ENCODE measurements at places on chromosomes 3 and 15. TPM values are rescaled to one million over a fixed set of nuclear protein-coding genes. Genes with fewer than 3 reads are reported as not detected.
A peak's percentile ranks its signal among the peaks of the same experiment; 100 is the strongest.

DNA sequence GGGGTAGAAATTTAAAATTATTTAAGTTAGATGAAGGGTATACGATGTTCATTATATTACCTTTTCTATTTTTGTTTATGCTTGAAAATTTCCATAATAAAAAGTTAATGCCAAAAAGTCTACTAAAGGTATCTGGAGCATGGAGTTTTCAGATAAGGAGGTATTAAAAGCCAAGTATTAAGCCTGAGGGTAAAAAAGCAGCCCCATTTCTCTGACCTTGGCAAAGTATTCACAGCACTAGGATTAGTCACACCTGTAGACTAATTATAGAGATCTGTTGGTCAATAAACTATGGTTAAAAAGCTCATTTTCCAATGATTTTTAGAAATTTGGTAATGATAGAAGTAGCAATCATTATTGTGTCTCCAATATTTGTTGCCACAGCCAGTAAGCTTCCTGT is 23.1 kb downstream of the XRN1 start:
- no peaks in the 10 kb centered on the region for H3K27me3 ChIP-seq
- DNase-seq = no peak
- H3K36me3 ChIP-seq = peaks cover 2% of the 10 kb centered on the region
- H3K4me1 ChIP-seq = no peaks in the 10 kb centered on the region

- no peak for DNase-seq
- H3K4me3 ChIP-seq = no peak overlapping the region
- H3K4me1 ChIP-seq = no peaks in the 10 kb centered on the region
- no peaks in the 10 kb centered on the region for H3K36me3 ChIP-seq
- no peaks in the 10 kb centered on the region for H3K27me3 ChIP-seq
- H3K27ac ChIP-seq = no peak overlapping the region
Measured at GRCh38 chr3:113914646-113915045, 33.2 kb upstream of the ZDHHC23 start.

DNA sequence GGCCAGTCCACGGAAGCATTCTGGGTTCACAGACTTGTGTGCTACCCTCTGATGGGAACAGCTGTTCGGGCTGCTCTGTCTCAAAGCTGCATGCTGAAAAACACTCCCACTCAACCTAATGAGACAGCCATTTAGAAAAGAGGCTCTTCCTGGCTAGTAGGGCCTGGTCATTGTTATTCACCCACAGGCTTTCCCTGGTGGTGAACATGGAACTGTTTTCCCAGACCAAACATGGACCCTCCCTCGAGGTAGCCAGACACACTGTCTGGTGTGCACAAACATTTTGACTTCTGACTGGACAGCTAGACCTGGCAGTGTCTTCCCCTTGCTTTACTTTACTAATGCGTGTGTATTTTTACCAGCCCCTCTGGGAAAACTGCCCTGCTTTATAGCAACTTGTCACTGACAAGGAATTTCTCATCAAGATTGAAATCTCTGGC is 39.0 kb downstream of the MECOM start:
- no peaks in the 10 kb centered on the region for H3K36me3 ChIP-seq
- H3K4me1 ChIP-seq = peaks cover 2% of the 10 kb centered on the region
- H3K27ac ChIP-seq = peak overlapping the region; percentile 43
- no peaks in the 10 kb centered on the region for H3K27me3 ChIP-seq

DNA sequence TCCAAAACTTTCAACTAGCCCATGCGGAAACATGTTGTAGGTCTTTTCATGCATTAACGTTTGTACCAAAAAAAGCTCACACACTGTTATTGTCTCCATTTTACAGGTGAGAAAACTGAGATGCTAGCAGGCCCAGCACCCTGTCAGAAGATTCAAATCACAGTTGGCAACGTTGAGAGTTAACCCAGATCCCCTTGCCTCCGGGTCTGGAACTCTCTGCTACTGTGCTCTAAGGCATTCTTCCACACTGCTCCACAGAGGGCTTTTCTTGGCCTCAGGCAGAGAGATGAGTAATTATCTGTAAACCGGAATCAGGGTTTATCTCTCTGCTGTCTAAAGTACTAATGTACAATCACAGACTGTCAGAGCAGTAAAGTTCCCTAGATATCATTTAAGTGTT is 186.0 kb upstream of the LPP start:
- H3K27ac ChIP-seq = no peak overlapping the region
- no peaks in the 10 kb centered on the region for H3K27me3 ChIP-seq
- H3K36me3 ChIP-seq = no peaks in the 10 kb centered on the region
- H3K4me3 ChIP-seq = no peak overlapping the region

Gene SLC28A2
- total RNA-seq = not detected

Gene DIS3L
- 18.3 TPM for total RNA-seq

Measured in aorta (tissue), 5 donors.